ENCODE measurements at places on chromosomes 1 and 21.

GRCh38 chr1:72230746-72231145 is 51.6 kb downstream of the NEGR1 start:
- DNase-seq: no peak

GRCh38 chr1:156429313-156430060 is 60.5 kb downstream of the RHBG start:
- no peak for DNase-seq

- no peak for DNase-seq
These were observed 518.5 kb downstream of the SMYD3 start for GRCh38 chr1:245988393-245989078.

GRCh38 chr1:246095443-246095842 is 411.6 kb downstream of the SMYD3 start:
- peak; percentile 4 for DNase-seq

DNA sequence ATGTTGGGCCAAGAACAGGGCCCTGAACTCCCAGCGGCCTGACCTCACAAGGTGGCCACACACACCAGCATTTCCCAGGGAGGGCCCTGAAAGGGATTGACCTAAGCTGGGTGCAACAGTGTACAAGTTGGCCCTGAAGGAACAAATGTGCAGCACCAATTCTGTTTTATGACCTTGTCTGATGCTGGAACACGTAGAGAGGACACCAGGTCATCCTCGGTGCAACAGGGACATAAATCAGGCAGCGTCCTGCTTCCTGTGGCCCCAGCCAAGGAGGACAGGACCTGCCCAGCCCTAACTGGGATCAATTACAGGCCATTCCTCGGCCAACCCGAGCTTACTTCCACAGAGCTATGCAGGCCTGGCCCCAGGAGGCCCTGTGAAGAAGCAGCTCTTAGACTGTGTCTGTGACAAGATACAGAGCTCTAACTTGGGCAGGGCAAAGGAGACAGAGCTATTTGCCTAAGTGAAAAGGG is 12.8 kb upstream of the PHC2 start:
- DNase-seq: peak; percentile 82

DNA sequence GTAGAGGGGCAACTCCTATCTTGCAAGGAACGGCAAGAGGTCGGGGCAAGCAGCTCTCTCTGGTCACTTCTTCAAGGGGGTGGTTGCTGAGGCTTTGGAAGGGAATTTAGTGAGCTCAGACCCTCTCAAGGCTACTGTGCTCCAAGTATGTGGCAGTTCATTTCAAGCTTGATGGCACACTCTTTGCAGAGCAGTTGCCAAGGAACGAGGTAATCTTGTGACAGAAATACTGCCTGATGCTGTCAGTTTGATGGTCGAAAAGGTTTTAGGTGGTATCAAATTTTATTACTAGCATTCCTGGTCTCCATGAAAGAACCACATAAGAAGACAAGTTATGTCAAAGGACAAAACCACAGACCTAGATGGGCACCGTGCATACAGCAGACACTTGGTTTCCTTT is 13.1 kb downstream of the CFAP298 start:
- no peak for DNase-seq

GRCh38 chr21:43639470-43640353 is 19.6 kb downstream of the HSF2BP start:
- no peak for DNase-seq

DNA sequence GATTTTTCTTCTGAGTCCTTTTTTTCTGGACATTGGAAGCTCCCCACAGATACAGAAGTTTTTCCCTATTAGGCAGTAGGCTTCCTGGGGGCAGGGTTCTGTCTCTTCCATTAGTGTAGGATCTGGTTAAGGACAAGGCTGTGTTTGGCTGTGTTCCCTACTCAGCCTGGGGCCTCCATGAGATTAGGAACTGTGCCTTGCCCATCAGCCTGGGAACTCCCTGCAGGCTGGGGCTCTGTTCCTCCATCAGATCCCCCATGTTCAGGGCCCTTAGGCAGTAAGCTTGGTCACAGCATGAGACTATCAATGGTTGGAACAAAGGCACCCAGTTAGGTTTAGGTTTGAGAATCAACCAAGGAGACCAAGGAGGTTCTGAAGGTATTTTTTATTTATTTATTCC is 22.7 kb downstream of the NAV1 start:
- no peak for DNase-seq

GRCh38 chr1:205375835-205376545 is 19.3 kb upstream of the KLHDC8A start:
- peak; percentile 36 for DNase-seq

DNA sequence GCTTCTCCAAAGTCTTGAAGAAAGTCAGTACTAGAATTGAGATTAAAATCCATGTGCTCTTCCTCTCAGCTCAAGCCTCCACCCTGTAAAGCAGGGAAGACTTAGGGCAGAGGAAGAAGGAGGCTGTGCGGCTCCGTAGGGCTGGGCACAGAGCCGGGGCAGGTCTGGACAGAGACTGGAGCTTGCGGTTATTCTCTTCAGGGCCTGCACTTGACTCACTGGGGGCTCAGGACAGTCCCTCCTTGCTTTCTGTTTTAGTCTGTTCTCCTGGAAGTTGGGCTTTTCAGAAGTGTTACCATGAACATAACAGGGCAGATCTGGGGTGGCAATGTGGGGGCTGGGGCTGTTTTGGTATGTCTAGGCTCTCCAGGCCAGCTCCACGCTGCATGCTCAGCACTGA is 21.6 kb upstream of the TRABD2B start:
- DNase-seq: no peak

DNA sequence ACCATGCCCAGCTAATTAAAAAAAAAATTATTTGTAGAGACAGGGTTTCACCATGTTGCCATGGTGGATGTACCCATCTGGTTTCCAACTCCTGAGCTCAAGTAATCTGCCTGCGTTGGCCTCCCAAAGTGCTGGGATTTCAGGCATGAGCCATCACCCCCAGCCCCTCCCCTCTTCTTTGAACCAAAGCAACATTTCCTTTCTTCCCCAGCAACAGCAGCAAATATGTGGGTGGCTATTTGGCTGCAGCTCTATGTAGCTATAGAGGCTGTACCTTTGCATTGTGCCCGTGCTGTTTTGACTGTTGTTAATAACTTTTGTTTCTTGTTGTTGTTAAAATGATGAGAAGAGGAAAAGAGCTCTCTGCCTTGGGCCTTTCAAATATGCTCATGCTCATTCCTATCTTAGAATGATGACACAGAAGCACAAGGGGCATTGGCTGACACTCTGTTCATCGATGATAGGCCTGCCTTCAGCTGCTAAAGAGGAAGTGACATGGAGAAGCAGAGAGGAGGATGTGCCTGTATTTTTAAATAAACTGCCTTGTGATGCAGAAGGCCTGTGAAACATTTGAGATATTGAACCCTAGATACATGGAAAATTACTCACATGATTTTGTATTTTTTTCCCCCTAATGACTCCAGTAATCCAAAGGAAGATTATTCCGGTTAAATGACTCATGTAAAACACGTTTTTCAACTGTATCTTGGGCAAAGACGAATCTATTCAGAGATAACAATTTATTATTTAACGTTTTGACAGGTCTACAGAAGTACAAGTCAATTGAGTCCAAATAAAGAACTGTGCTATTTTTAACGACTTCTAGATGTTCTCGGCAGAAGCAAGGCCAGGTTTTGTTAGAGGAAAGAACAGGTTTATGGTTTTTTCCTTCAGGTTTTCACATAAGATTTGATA is 20.5 kb upstream of the XPR1 start:
- DNase-seq: no peak

- DNase-seq: no peak
These were observed 67.5 kb downstream of the GNG4 start for GRCh38 chr1:235582130-235582529.

DNA sequence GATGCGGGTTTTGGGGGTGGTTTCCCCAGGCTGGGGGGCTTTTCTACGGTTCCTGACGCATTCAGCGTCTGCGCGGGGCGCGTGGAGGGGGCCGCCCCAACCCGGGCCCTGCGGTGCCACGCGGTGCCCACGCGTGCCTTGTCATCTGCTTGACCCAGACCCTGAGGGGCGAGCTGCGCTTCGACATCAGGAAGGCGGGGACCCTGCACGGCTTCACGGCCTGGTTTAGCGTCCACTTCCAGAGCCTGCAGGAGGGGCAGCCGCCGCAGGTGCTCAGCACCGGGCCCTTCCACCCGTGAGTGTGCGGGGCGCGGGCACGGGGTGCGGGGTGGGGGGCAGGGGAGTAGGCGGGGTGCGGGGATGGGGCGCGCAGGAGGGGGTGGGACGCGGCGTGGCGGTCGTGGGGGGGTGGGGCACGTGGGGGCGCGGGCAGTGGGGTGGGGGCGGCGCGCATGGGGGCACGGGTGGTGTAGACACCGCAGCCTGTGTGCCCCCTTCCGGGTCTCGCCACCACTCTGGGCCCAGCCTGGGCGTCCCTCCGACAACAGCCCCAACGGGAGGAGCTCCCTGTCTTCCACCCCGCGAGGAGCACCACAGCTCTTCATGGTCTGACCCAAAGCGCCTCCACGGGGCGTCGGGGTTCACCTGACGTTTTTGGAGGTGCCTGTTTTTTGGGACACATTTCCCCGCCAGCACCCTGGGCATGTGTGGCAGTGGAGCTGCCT is 26.3 kb downstream of the PRMT2 start:
- DNase-seq: no peak

DNA sequence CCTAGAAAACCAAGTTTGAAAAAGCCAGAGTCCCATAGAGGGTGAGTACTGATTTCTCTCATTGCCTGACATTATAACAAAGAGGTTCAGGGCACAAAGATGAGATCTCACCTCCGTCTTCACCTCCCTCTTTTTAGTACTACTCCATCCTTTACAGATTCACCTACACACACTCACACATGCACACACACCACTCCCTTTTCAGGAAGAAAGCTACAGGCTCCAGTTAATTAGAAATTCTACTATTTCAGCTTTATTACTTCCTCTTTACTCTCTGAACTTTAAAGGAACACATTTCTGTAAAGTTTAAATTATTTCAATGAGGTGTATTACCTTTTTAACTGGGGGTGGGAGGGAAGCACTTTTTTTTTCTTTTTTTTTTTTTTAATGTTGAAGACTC is 59.6 kb upstream of the PRDX6 start:
- DNase-seq: no peak

DNA sequence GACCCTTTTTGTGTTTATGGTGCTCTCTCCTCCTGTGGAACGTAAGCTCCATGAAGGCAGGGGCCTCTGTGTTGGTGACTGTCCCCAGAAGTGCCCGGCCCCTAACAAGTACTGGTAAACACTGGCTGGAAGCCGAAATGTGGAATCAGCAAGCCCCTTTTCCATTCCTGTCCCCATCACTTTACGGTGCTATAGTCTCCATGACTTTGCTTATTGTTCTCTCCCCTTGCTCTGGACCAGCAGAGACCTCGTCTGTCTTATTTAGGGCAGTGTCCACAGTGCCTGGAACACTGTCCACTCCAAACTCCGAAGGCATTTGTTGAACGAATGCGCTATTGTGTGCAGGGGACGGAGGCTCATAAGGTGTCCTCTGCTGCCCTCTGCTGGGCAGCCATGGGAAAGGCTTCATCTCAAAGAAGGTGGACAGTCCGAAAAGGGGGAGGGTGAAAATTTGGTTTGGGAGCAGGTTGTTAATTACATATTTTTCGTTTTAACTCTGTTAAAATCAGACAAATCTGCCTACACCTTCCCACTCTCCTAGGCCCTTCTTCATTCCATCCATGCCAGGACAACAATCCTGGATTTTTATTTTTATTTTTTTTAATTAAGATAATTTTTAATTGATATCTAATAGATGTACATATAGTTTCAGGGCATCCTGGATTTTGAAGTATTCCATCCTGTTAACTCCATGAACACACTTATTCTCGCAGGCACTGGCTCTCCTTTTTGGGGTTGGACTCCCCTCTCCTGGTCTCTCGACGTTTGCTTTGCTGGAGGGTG is 115.6 kb downstream of the PGBD5 start:
- peak; percentile 79 for DNase-seq

GRCh38 chr1:186146974-186147373 is 228.1 kb downstream of the TPR start:
- no peak for DNase-seq

DNA sequence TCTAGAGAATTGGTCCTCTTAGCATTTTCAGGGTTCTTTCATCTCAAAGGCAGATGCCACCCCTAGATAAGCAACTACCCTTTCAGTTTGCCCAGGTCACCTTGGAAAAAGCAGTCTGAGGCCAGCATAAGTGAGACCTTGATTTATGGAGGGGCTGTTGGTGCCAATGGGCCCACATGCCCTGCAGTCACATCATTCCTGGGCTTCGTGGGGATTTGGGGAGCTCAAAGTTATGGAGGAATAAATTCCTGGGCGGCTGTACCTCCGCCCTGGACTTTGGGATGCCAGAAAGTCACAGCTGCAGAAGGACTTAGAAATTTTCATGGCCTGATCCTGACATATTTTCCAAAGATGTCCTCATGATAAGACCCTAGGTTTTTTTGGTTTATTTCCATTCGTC is 2.7 kb upstream of the SDHB start:
- no peak for DNase-seq

- no peak for DNase-seq
These were observed 58.8 kb upstream of the TBX15 start for GRCh38 chr1:119046785-119047438.

GRCh38 chr1:18005238-18005637 is 102.4 kb upstream of the IGSF21 start:
- DNase-seq: no peak

- no peak for DNase-seq
These were observed 134.8 kb downstream of the FGGY start for GRCh38 chr1:59431566-59432294.

DNA sequence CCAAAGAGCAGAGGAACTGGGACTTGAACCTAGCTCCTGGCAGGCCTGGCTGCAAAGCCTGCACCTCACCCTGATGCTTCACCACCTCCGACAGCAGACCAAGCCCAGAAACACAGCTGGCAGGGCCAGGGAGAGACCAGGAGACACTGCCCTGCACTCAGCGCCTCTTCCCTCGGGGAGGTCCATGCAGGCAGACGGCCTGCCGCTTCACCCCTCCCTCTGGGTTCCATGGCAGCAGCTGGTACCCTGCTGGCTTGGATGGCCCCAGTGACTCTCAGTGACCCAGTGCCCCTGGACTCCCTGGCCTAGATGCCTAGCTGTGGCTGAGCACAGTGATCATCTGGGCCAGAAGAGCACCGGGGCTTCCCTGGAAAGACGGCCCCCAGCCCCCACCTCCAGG is 65.3 kb upstream of the TARDBP start:
- DNase-seq: no peak

DNA sequence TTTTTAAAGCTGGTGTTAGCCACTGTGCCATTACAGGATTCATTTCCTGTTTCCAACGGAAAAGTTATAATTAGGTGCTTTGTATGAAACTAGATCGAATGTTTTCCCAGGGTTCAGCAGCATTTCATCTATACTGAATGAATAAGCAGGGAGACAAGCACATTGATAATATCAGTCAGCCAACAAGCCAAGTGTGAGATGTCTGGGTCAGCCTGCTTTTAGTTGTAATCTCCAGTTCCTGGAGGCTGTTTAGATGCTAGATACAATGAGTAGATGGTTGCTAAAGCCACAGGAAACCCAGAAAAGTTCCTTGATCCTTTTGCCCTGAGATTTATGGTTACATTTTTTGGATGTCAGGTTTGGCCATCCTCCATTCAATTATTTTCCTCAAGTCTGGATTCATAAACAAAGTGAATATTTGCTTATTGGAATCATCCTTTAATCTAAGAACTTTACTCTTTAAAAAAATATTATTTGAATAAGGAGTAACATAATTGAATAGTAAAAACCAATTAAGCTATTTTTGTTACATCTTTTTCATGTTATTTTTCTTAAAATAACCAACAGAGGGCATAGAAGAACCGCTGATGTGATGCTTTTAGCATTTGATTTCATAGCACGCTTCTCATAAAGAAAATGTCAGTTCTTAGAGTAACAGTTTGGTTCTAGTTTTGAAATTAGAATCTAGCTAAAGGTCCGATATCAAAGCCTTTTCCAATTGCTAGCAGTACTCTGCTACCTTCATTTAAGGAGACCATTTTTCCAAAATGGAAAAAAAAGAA is 76.6 kb downstream of the HSPA13 start:
- DNase-seq: no peak

Measured in nephron progenitor cell (in vitro differentiated cells).